ENCODE measurements at places on chromosomes 6 and 20.

DNA sequence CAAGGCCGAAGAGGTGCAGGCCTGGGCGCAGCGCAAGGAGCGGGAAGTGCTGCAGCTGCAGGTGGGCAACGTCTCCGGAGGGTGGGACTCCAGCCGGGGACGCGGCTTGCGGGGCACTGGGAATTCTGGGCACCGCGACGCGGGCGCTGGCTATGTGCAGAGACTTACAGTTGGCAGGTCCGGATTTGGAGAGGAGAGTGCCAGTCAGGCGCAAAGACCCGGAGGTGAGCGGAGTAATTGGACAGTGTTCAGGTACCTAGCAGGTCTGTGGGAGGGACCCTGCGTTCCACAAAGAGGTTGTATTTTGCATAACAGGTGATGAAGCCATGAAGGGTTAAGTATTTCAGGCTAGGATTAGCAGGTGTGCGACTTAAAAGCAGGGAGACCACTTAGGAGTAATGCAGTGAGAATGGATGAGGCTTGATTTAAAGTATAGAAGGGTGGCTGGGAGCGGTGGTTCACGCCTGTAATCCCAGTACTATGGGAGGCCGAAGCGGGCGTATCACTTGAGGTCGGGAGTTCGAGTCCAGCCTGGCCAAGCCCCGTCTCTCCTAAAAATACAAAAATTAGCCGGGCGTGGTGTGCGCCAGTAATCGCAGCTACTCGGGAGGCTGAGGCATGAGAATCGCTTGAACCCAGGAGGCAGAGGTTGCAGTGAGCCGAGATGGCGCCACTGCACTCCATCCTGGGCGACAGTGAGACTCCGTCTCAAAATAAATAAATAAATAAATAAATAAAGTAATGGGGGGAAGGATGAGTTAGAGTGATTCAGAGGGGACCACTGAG lies 1.0 kb downstream of the MRPS26 start:
- peak; percentile 86 for DNase-seq

DNA sequence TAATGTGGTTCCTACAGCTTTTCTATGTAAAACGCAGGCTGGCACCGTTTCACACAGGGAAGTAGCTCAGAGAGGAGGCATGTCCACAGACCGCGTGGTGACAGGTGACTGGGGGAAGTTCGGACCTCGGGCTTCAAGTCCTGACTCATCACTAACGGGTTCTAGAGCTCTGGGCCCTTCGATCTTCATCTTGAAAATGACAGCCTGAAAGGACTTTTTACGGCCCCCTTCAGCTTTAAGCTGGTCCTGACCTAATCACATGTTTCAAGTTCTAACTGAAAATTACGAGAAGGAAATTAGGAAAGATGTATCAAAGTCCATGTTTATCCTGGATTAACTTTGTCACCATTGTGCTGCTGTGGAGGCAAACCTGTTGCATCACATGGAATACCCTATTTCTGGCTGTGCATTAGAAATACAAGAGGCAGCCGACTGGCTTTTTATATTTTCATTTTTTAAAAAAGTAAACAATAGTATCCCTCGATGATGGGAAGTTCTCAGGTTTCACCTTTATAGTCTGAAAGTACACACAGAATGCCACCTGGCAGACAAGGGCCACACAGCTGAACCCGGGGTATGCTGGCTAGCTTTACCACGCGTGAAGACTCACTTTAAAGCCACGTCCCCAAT lies 2.0 kb downstream of the MAN1A1 start:
- DNase-seq = peak; percentile 31

DNA sequence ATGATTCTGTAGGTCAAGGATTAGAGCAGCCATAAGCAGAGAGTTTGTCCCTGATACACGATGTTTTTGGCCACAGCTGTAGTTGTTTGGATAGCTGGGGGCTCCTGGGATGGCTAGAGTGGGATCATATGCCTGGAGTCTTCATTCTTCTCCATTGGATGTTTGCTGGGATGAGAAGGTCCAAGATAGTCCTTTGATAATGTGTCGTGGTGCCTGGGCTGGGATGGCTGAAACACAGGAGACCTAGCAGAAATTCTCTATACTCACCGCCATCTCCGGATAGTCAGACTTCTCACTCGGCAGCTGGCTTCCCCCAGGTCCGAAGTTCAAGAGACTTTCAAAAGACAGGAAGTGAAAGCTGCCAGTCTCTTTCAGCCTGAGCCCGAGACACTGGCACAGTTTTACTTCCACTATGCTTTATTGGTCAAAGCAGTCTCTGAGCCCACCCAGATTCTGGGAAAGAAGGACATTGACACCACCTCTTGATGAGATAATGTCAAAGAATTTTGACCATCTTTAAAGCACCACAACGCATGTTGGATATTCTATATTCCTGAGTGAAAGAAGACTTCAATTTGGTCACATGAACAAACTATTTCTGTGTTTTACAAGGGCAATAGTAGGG lies 16.0 kb downstream of the MARCKS start:
- no peak for DNase-seq

DNA sequence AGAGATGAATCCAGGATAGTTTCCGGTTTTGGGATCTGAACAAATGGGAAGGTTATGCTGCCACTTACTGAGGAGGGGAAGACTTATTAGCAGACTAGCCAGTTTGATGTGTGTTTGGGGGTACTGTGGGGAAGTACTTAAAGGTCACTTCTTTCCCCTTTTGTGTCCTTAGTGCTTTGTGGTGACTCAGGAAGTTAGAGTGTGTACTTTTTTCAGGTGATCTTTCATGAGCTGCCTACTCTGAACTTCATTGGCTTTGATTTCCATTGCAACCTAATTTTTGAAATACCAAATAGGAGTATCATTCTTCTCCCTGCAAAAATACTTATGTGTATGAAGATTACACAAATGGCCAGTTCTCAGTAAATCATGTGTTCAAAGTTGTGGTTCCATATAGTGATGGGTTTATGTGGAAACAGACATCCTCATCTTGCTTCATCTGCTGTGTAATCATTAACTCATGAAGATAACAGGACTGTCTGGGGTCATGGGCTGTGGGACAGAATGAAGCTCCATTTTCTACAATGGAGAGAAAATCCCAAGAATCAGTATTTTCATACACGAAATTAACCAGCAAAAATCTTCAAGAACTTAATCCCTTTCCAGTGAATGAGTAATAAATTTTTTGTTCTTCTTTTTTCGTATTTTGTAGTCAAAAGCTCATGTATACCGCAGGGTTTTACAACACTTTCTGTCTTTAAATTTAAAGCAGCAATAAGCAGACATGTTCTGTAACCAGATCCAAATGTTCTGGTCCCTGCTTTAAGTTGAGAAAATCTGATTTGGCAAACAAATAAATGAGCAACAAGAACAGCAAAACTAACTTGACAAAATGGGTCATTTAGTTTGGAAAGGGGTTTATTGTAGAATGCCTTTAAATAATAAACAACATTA lies 272.2 kb upstream of the FLRT3 start:
- DNase-seq = no peak

DNA sequence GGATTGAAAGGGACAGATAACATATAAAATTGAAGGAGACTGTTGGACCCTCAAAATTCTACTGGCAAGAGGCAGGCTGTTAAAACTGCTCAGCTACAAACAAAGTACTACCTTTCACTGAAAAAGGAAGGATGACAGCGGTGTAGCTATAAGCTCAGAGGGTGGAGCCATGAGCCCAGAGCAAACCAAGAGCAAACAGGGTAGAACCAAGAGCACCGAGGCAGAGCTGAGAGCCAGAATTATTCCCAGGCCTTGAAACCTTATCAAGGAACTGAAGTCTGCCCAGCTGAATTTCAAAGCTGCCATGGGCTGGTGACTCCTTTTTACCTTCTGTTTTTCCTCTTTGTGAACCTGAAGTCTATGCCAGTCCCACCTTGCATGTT lies 74.7 kb upstream of the SLC4A11 start:
- no peak for DNase-seq

- DNase-seq = no peak
These were observed 301.6 kb upstream of the ADGRB3 start for GRCh38 chr6:68333442-68333841.

- no peak for DNase-seq
These were observed 8.3 kb downstream of the POM121L2 start for GRCh38 chr6:27303613-27304272.

DNA sequence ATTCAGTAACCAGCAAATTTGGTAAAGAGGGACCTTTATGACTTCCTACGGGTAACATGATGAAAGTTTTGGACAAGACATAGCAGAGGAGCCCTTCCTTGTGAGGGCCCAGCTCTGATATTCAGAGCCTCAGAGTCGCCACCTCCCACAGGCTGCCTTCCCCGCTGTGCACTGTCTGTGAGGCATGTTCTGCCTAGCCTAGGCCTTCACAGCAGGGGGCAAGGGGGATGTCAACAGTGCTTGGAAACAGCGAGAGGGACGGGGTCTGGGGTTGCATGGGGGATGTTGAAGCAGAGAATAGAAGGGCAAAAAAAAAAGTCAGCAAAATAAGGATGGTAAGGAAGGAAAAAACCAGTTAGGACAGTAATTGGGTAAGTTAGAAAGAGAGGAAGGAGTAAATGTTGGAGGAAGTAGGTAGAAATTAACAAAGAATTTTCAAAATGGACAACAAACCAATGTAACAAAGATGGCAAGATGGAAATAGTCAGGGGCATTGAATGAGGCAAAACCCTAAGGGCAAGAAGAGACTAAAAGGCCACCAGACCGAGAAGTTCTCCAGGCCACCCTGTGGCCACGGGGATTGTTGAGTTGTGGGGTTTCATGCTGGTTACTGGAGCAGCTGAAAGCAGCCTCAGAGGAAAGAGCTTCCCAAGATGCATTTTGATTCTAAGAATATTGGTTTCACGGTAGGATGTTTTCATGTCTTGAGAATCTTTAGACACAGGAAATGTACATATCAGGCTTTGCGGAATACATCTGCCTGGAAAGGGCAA lies 139.8 kb downstream of the LY86 start:
- no peak for DNase-seq

DNA sequence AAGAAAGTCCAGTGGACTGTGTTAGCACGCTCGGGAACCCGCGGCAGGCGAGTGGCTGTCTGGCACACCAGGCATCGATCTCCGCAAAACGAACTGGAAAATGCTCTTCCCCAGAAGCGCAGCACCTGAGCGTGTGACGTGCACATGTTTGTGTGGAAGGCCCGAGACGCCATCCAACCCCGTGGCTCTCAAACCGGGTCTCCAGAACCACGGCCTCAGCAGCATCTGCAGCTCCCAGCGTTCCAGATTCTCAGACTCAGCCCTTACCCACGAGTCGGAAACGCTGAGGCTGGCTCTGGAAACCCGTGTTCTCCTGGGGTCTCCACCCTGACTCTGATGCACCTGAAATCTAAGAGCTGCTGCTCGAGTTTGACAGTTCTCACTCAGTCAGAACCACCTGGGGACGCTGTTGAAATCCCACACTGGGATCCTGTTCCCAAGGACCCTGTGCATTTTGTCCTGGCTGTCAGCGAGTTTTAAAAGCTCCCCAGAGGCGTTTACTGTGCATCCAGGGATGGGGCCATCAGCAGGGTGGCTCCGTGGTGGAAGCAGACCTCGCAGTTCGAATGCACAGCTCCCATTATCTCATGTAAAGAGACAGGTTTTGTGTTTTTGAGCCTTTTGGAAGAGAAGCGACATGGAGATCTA lies 69.0 kb downstream of the DLL1 start:
- DNase-seq = peak; percentile 55

GRCh38 chr6:154928325-154928922 lies 66.7 kb upstream of the TIAM2 start:
- peak; percentile 70 for DNase-seq

DNA sequence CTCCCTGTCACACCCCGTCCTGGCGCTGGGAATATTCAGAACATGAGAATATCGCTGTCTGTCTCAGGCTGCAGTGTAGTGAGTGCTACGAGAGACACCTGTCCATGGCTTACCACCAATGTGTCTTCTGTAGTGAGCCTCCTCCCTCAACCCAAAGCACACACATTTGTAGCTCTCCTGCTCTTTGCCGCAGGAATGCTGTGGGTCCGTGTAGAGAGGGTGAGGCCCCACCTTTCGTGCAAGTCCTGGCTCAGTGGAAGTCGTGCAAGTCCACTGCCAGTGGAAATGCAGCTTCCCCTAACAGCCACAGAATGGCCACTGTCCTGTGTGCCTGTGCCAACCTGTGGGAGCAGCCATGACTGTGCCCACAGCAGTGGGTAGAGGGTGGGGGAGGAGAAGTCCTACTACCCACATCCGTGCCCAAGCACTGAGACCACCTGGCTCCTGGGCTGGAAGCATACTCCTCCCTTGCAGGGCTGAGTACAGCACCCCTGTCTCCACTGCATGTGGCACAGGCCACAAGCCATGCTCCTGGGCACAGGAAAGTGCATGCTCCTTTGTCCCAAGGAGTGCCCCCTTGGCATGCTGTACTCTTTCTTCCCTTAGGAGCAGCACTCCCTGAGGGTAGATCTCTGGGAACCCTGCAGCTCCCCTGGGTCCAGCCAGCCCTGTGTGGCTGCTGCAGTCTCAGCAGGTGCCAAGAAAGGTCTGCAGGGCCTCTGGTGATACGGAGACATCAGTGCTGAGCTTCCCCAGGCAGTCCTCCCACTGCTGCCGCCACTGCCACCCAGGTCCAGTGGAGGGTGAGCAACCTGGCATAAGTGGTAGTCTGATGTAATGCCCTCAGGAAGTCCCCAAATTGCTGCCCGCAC lies 28.0 kb downstream of the IGF2R start:
- no peak for DNase-seq

DNA sequence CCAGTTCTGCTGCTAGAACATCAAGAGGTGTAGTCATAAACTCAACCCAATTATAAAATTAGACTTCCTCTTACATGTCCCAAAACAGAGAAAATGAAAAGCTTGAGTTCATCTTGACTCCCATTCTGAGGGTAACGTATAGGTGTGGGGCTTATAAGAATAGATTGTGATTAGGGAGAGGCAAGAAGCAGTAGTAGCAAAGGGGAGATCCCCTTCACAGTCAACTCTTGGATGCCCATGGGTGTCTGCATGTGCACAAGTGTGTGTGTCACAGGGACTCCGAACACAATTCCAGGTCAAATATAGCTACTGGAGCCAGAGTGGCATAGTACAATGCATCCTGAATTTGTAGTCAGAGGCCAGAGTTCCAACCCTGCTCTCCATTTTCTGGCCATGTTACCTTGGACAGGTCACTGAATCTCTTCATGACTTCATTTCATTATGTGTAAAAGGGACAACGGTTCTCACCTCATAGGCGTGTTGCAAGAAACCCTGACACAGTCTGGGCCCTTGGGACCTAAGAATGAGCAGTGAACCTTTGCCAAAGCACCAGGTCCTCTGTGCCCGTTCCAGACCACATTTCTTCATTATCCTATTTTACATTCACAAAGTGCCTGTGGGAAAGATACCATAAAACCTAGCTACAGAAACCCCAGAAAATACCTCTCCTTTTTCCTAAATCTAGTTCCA lies 11.8 kb downstream of the GSTA4 start:
- no peak for DNase-seq

DNA sequence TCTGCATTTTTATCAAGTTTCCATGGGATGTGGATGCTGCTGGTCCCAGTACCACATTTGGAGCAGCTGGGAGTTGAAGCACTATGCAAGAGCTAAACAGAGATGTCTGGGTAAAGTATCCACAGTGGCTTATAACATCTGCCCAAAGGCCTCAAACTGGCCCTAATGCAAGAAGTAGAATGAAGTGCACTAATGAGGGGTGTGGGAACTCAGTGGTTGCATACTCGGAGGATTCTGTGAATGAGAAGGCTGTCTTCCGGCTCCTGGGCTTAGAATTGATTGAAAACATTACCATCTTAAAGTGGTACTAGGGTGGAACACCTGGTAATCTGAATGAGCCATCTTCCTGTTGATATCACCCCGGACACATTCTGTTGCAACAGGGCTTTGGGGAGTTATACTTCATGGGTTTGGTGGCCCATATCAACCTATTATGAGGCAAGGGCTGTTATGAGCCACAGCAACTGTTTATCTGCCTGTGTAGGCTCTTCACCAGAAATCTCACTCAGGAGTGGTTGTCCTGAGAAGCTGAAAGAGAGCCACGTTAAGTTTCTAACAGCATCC lies 54.7 kb upstream of the SNRPB2 start:
- DNase-seq = no peak

- no peak for DNase-seq
These were observed 564.8 kb downstream of the LMBRD1 start for GRCh38 chr6:69232008-69232407.

All from NCI-H345 (cell line).